Adrenal gland (tissue), 19 donors: ENCODE measurements at places on chromosomes 6 and 20. TPM values are rescaled to one million over a fixed set of nuclear protein-coding genes. Genes with fewer than 3 reads are reported as not detected.

DNA sequence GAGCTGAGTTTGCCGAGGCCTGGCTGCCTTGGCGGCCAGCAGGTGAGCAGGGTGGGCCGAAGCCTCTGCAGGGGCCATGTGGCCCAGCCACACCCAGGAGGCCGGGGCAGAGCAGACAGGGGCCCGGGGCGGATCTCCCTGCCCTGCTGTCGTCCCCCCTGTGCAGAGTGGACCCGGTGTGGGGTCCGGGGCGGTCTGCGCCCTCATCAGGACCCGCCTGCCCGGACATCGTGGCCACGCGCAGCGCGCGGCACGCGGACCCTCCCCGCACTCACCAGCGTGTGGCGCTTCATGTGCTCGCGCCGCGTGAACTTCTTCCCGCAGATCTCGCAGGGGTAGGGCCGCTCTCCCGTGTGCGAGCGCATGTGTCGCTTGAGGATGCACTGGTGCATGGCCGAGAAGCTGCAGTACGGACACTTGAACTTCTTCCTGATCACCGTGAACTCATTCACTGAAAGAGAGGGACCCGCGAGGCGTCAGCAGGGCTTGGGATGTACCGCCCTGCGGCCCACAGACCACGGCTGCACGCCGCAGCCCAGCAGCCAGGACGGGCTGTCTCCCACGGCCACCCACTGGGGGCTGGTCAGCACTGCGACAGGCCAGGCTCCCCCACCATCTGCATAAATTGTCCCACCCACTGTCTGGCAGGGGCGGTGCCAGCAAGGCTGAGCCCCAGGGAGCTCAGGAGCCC, 13.0 kb downstream of the SLC2A4RG start:
- no peak overlapping the region for H3K4me3 ChIP-seq
- no peaks in the 10 kb centered on the region for H3K4me1 ChIP-seq
- H3K36me3 ChIP-seq = no peaks in the 10 kb centered on the region
- no peaks in the 10 kb centered on the region for H3K27me3 ChIP-seq
- no peak for DNase-seq
- no peak overlapping the region for H3K27ac ChIP-seq

The EMILIN3 gene
- 2.6 TPM for total RNA-seq

The TMEM74B gene
- total RNA-seq = not detected

The LKAAEAR1 gene
- not detected for total RNA-seq

The LZTS3 gene
- total RNA-seq = 18.8 TPM

DNA sequence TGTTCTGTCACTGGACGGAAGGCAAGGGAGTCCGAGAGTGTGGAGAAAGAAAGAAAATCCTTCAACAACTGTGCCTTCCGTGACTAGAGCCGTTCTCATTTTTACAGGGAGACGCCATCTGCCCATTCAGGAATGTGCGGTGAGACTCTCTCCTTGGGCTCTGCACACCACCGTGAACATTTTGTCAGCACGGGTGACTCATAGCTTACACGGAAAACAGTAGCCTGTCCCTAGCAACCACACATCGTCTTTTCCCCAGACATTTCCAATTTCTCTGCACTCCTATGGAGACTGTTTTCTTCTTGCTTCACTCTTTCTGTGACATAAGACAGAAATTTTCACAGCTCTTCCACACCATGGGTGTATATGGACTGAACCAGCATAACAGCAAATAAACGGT, 55.1 kb downstream of the TBXT start:
- H3K27ac ChIP-seq = no peak overlapping the region
- H3K36me3 ChIP-seq = no peaks in the 10 kb centered on the region
- no peak overlapping the region for H3K4me3 ChIP-seq
- H3K4me1 ChIP-seq = no peaks in the 10 kb centered on the region
- H3K27me3 ChIP-seq = no peaks in the 10 kb centered on the region

The VSX1 gene
- 0.52 TPM for total RNA-seq

DNA sequence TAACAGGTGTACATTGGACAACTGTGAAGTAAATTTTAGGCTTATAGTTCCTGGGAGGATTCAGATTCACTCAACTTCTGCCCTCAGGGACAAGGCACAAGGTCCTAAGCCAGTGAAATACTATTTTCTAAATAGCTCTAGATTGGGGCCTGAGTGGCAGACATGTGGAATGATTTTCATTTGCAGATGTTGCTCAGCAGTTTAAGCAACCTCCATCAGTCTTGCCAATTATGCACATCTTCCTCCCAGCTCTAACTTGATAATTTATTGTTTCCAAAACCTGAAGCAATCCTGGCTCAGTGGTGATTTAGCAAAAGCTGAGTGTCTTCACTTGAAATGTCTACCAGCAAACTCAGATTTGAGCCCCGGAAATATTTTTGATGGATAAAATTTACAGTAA, 116.2 kb downstream of the SCP2D1 start:
- DNase-seq = no peak
- no peak overlapping the region for H3K27ac ChIP-seq
- H3K4me1 ChIP-seq = no peaks in the 10 kb centered on the region
- no peaks in the 10 kb centered on the region for H3K36me3 ChIP-seq

DNA sequence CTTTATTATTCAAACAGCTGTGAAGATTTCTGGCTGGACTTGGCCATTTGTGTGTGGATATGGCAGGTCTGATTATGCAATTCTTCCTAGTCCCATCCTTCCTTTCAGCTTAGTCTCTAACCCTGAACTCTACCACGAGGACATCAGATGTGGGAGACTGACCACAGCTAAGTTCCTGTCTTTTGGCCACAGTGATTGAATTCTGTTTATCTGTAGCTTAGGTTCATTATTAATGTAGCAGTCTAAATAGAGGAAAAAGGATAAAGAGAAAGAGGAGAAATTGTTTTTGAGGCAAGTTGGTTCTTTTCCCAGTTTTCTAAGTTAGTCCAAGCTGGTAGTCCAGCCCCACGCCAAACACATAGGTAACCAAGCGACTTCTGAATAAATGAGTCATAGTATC, 598.9 kb downstream of the RFPL4B start:
- H3K27ac ChIP-seq = no peak overlapping the region
- no peaks in the 10 kb centered on the region for H3K4me1 ChIP-seq
- H3K36me3 ChIP-seq = no peaks in the 10 kb centered on the region
- H3K4me3 ChIP-seq = no peak overlapping the region

The MED23 gene
- total RNA-seq = 36.4 TPM

The GINS1 gene
- total RNA-seq = 1.2 TPM

GRCh38 chr6:9612489-9612888, 802.4 kb downstream of the TFAP2A start:
- H3K36me3 ChIP-seq = no peaks in the 10 kb centered on the region
- no peaks in the 10 kb centered on the region for H3K27me3 ChIP-seq
- no peak for DNase-seq
- no peaks in the 10 kb centered on the region for H3K4me1 ChIP-seq
- no peak overlapping the region for H3K27ac ChIP-seq

GRCh38 chr6:134217105-134217797, 100.7 kb downstream of the SGK1 start:
- no peak overlapping the region for H3K4me3 ChIP-seq
- H3K4me1 ChIP-seq = no peaks in the 10 kb centered on the region
- peak overlapping the region; percentile 13 for H3K27ac ChIP-seq
- H3K36me3 ChIP-seq = no peaks in the 10 kb centered on the region
- DNase-seq = no peak
- H3K27me3 ChIP-seq = no peaks in the 10 kb centered on the region

DNA sequence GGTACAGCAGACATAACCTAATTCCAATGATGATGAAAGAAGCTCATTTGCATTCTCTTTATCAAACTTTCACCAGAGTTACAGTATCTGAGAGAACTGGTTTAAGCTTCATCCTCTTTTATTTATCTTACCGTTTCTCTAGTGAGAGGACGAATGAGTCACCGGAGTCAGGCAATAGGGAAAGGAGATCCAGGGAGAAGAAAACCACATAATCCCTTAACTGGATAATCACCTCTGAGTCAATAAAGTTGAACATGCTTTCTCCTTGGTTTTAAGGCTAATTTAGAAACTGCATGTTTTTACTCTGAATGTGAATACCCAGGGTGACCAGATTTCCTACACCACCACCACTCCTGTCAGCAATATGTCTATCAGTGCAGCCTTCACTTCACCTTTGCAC, 313.7 kb upstream of the TBX18 start:
- H3K27me3 ChIP-seq = no peaks in the 10 kb centered on the region
- no peaks in the 10 kb centered on the region for H3K36me3 ChIP-seq
- no peak overlapping the region for H3K27ac ChIP-seq
- H3K4me3 ChIP-seq = no peak overlapping the region
- H3K4me1 ChIP-seq = no peaks in the 10 kb centered on the region

GRCh38 chr6:118639054-118639964, 12.1 kb downstream of the CEP85L start:
- no peak overlapping the region for H3K27ac ChIP-seq
- no peaks in the 10 kb centered on the region for H3K27me3 ChIP-seq
- DNase-seq = no peak
- peaks cover 33% of the 10 kb centered on the region for H3K4me1 ChIP-seq
- no peaks in the 10 kb centered on the region for H3K36me3 ChIP-seq
- H3K4me3 ChIP-seq = no peak overlapping the region

GRCh38 chr20:50330504-50331313, 140.1 kb downstream of the CEBPB start:
- H3K4me1 ChIP-seq = peaks cover 8% of the 10 kb centered on the region
- H3K36me3 ChIP-seq = no peaks in the 10 kb centered on the region
- H3K27me3 ChIP-seq = no peaks in the 10 kb centered on the region
- H3K4me3 ChIP-seq = no peak overlapping the region

GRCh38 chr20:35305682-35306556, 13.7 kb upstream of the FAM83C start:
- DNase-seq = peak; percentile 94
- no peak overlapping the region for H3K4me3 ChIP-seq
- H3K27me3 ChIP-seq = no peaks in the 10 kb centered on the region
- H3K4me1 ChIP-seq = peaks cover 10% of the 10 kb centered on the region
- H3K36me3 ChIP-seq = no peaks in the 10 kb centered on the region
- no peak overlapping the region for H3K27ac ChIP-seq

DNA sequence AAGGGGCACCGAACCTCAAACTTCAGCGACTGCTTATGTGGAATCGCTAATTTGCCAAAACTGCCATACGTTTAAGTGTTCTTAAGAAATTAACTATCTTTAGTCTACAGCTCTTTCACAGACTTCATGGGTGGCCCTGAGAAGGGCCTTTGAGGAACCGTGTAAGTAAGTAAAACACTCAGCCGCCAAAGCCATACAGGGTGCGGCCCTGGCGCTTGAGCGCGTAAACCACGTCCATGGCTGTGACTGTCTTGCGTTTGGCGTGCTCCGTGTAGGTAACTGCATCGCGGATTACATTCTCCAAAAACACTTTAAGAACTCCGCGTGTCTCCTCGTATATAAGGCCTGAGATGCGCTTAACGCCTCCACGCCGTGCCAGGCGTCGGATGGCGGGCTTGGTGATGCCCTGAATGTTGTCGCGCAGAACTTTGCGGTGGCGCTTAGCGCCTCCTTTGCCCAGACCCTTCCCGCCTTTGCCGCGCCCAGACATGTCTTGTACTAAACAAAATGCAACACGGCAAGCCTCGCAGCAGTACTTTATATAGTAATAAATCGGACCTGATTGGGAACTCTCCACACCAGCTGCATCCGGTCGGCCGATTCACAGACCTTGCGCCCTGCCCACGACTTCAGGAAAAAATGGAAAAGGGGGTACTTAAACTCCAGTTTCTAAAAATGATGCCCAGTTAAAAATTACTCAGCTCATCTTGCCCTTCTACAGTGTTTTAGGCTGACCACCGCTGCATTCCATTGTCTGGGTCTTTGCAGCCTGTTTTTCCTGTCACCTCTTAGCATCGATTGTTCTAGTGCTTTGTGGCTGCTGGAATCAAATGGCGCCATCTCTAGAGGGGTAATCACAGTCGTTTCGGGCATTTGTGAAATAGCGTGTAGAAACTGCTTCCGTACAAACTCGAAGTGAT, 38.9 kb downstream of the OR2B2 start:
- H3K27ac ChIP-seq = peak overlapping the region; percentile 14
- H3K4me1 ChIP-seq = no peaks in the 10 kb centered on the region
- peak; percentile 51 for DNase-seq
- H3K4me3 ChIP-seq = peak overlapping the region; percentile 49

- peak overlapping the region; percentile 76 for H3K4me3 ChIP-seq
- H3K27ac ChIP-seq = peak overlapping the region; percentile 99
- DNase-seq = no peak
- H3K27me3 ChIP-seq = no peaks in the 10 kb centered on the region
Observed at GRCh38 chr6:73521351-73521985, 636 bp upstream of the EEF1A1 start.

- no peaks in the 10 kb centered on the region for H3K27me3 ChIP-seq
- DNase-seq = no peak
- H3K4me3 ChIP-seq = no peak overlapping the region
- no peak overlapping the region for H3K27ac ChIP-seq
- peaks cover 3% of the 10 kb centered on the region for H3K4me1 ChIP-seq
Observed at GRCh38 chr20:34088305-34089174, 23.5 kb downstream of the EIF2S2 start.

- DNase-seq = no peak
- H3K36me3 ChIP-seq = no peaks in the 10 kb centered on the region
- H3K27me3 ChIP-seq = no peaks in the 10 kb centered on the region
- no peak overlapping the region for H3K27ac ChIP-seq
Observed at GRCh38 chr20:11159728-11160127, 485.9 kb upstream of the JAG1 start.

DNA sequence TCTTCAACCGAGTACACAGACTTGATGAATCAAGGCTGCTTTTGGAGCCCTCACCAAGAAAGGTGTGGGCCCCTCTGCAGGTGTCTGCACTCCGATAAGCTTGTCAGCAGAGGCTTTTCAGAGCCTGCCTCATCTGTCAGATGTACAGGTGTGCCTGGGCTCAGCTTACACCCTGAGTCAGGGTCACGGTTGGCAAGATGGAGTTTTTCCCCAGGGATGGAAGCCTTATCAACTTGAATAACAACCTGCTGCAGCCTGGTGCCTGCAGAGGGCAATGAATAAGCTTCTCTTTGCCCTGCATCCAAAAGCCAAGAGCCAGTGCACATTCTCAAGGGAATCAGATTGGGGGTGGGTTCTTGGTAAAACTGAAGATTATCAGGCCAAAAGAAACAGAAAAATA, 427.1 kb downstream of the CD83 start:
- H3K4me1 ChIP-seq = no peaks in the 10 kb centered on the region
- H3K27me3 ChIP-seq = no peaks in the 10 kb centered on the region
- no peak overlapping the region for H3K4me3 ChIP-seq

The GRM1 gene
- not detected for total RNA-seq

DNA sequence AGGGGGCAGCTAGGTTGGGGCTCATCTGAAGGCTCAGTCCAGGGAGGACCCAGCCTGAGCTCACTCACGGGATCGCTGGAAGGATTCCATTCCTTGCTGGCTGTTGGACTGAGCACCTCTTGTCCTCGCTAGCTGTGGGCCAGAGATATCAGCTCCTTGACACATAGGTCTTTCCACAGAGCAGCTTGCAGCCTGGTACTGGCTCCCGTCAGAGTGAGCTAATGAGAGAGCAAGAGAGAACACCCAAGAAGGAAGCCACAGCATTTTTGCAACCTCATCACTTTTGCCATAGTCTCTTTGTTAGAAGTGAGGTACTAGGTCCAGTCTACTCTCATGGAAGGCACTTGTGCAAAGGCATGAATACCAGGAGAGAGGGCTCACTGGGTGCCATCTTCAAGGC, 179.9 kb downstream of the CDC5L start:
- H3K27ac ChIP-seq = no peak overlapping the region
- H3K4me3 ChIP-seq = no peak overlapping the region
- no peaks in the 10 kb centered on the region for H3K36me3 ChIP-seq
- peaks cover 5% of the 10 kb centered on the region for H3K4me1 ChIP-seq
- DNase-seq = peak; percentile 26

DNA sequence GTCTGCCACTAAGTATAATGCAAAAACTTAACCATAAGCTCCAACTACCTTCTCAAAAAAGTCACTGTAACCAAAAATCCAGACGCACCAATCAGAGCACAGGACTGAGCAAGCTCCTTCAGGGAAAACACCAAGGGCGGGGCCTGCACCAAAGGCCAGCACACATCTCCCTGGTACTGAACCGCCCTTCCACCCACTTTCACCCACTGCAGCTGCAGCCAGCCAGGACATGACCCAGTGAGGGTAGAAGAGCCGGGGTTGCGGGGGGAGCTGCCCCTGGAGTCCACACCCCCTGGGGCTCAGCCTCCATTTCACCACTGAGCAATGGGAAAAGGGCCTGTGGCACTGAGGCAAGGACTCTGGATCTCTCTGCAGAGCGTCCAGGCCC, 54.3 kb downstream of the TAF4 start:
- H3K27ac ChIP-seq = no peak overlapping the region
- H3K27me3 ChIP-seq = no peaks in the 10 kb centered on the region
